Activated naive CD4-positive, alpha-beta T cell (primary cell): ENCODE measurements at places on chromosomes 7 and 10.

DNA sequence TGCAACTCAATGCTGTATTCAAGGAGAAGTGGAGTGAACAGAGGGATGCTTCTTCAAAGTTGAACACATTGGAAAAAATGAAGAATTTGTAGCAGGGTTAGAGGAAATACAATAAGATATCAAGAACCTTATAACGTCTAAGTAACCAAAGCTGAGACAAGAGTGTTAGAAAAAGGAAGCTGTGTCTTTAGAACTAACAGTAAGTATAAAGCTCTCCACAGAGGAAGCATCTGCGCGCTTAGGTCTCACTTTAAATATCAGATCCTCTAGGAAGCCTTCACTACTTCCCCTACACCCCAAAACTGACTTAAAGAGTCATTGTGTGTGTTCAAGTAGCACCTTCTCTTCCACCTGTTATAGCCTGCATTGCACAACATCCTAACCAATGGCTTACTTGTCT, 43.0 kb downstream of the CH25H start:
- DNase-seq, result no peak

- no peak for DNase-seq
Observed at GRCh38 chr7:151078233-151079040, 2.2 kb downstream of the FASTK start.

- DNase-seq, result no peak
Observed at GRCh38 chr10:79335094-79335469, 12.2 kb upstream of the PPIF start.

GRCh38 chr7:120302190-120302589, 29.2 kb downstream of the KCND2 start:
- no peak for DNase-seq

GRCh38 chr10:118807512-118808305, 52.9 kb upstream of the CACUL1 start:
- no peak for DNase-seq

DNA sequence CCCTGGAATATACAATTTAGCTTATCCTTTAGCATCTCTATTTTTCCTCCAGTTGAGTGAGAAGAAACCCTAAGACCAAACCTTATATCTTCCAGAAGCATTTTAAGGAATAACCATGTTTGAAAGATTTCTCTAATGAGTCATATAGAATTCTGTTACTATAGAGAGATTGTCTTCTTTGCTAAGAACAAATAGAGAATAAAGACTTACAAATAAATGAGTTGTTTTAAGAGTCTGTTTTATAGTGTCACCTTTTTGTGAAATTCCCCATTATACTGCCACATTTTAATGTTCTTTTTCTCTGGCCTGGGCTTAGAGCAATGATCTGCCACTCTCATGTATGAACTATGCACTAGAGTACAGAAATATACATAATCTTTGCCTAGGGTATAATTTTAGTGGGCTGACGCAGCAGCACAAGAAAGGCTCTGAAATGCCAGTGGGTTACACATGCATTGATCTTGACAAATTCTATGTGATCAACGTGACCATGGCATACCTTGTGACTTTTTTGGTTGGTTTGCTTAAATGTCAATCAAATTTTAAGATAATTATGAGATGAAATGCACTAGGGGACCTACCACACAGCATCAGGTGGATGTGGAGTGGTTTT, 145.1 kb upstream of the MKLN1 start:
- no peak for DNase-seq

DNA sequence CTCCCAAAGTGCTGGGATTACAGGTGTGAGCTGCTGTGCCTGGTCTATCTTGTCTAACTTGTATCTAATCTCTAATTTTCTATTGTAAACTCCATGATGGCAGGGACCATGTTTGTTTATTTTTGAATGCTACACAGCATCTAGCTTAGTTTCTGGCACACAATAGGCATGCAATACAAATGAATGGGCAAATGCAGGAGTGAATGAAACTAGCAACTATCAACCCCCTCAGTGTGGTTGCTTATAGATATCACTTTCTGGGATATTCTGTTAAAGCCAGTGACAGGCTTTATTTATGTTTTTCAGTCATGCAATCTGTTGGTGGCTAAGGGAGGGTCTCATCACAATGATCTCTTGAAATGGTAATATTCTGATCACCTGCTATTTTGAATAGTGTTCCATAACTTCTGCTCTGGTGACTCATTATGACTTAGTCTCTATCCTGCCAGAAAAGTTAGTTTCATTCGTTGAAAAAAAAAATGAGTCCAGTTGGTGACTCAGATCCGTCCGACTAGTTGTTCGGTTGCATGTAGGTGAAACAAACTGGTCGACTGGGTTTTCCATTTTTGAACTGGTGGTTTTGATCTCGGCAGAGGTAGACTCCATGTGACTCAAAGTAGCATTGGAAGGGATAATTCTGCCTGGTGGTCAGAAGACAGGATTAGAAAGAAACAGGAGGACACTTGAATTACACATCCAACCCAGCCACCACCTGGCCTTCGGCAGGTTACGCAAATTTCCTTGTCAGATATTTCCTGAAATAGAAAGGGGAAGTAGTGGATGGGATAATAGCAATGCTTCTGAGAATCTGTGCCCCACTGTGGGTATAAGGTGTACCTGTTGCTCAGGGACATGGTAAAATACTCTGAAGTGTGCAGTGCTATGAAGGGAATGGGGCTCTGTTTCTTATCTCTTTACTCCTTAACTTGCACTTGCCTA, 76.8 kb downstream of the GATA3 start:
- DNase-seq, result no peak

GRCh38 chr10:90847436-90847835, 10.4 kb downstream of the HTR7 start:
- DNase-seq, result no peak

GRCh38 chr7:17421941-17422340, 123.5 kb downstream of the AHR start:
- no peak for DNase-seq

DNA sequence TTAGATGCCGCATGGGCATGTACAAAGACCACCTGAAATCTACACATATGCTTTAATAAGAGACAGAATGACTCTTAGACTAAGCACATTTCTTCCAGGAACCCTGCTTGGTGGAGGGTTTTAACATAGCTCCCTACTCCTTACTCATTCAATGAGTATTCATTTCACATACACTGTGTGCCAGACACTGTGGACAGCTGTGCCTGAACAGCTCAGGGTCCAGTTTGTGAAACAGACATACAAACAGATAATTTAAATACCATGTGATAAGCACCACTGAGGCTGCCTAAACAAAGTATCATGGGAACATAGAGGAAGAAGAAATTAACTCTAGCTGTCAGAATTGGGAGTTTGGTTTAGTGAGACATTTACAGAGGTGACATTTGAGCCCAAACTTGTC, 65.2 kb upstream of the ITPRID1 start:
- DNase-seq, result no peak

DNA sequence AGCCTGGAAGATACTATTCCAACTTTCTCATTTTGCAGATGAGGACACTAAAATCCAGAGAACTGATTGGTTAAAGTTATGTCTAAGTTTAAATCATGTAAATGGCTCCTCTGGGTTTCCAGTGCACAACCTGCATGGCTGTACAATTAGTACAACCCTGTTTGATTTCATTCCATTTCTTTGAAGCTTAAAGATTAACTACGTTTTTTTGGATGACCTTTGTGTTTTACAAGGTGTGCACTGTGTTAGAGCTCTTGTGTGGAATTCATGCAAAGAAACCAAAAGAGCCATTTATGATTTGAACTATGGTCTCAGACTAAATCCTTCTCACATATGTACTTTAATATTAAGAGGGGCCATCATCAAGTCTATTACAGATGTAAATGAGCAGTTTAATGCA, 149.5 kb downstream of the TMEM168 start:
- DNase-seq, result no peak

DNA sequence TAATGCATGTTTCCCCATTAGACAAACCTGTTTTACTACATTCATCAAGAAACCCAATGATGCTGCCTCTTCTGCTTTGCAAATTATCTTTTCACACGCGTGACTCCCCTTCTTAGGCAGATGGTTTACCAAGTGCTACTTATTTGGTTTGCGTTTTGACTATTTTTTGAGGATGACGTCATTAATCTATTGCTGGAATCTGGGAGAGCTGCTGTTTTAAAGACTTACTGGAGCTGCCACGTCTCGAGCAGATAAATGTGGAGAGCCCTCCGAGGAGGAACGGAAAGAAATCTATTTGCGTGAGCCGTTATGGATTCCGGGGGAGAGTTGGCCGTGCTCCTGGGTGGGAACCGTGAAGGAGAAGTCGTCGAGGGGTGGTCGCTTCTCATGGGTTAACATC, 19.7 kb downstream of the INSYN2A start:
- DNase-seq, result no peak

DNA sequence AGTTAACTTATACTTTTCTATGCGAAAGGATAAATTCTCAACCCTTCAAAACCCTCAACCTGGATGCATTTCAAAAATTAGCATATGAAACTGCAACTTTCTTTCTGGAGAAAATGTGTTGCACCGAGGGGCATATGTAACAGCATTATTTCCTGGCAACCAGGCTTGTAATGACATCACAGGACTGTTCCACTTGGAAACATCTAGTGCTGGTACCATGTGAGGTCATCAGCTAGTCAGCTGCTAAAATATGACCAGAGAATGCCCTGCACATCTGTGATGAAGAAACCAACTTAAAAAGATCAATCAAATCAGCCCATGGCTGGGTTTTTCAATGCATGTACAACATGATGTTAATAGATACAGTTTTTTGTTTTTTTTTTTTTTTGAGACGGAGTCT, 40.0 kb downstream of the FGFR2 start:
- DNase-seq, result no peak

DNA sequence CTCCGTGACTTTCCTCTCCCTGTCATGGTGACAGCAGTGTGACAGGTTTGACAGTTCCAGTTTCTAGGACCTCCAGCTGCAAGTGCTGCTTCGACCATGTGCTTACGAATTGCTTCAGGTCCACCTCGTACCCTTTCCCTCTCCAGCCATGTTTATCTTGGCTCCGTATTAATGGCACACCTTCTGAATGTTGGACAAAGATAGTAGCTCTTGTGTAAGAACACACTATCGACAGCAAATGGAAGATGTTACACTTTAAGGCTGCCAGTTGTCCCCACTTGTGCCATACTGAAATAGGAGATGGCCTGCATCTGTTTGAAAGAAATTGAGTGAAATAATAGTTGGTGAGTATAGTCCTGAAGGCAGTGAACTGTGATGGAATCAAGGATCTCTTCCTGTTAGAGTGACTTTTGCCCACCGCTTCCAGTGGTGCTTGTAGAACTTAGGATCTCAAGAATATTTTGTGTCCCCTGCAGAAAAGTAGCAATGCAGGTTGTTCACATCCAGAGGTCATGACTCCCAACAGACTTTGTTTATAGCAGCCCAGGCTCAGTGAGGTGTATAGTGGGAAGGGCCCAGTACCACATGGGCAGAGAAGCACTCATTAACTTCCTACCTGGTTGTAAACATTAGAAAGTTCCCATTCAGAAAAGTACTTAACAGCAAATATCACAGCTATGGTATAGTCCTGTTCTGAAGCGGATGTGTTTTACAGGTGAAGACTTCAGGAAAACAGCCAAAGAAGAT, 629.7 kb upstream of the GALNT17 start:
- DNase-seq, result no peak

DNA sequence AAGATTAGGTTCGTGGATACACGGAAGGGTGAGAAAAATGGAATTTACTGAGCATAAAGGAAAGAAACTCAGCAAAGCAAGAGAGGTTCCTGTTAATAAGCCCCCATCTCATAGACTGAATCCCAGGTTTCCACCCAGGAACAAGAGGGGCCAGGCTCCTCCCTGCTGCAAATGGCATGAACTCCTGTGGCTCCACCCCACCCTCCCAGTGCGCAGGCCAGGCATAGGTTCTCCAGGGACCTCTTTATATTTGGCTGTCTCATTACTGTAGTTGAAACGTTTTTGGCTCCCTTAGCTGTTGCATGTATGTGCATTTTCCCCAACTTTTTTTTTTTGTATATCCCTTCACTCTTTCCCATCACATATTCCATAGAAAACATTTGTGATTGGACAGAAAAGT, 217.8 kb upstream of the NRP1 start:
- no peak for DNase-seq

- DNase-seq, result no peak
Observed at GRCh38 chr7:159061674-159062212, 82.9 kb downstream of the VIPR2 start.

DNA sequence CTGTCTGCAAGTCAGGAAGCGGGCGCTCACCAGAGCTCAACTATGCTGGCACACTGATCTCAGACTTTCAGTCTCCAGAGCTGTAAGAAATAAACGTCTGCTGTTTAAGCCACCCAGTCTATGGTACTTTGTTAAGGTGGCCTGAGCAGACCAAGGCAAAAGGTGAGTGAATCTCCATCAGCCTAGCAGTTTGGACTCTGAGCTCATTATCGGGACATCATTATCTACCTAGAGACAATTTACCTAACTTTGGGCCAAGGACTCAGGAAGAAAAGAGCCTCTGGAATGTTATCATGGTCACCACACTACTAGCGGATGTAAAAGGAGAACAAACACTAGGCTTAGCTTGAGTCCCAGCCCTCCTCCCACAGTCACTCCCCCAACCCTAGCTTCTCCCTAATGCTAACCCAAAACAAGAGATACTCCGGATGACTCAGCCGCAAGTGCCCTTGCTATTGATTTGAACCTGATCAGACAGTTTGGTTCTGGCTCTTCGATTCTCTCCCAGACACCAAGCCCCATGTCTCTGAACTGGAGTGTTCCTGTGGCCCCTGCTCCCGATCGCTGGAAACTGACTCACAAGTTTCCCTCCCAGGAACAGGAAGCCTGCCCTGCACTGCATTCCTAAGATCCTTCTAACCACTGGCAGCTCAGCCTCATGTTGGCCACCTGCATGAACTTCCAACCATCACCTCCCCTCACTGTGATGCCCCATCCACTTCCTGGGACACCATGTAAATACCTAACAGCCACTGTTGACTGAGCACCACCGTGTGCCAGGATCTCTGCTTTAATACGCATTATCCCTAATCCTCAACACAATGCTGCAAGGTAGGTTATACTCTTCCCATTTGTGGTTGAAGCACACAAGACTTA, 34.5 kb downstream of the CREB3L2 start:
- DNase-seq, result no peak

- no peak for DNase-seq
Observed at GRCh38 chr7:134298902-134299683, 17.6 kb downstream of the SLC35B4 start.

GRCh38 chr7:88338503-88338902, 31.8 kb upstream of the STEAP4 start:
- DNase-seq, result no peak

- DNase-seq, result no peak
Observed at GRCh38 chr10:67807855-67808456, 30.0 kb downstream of the DNAJC12 start.

GRCh38 chr7:31171984-31172383, 119.9 kb downstream of the ADCYAP1R1 start:
- no peak for DNase-seq

DNA sequence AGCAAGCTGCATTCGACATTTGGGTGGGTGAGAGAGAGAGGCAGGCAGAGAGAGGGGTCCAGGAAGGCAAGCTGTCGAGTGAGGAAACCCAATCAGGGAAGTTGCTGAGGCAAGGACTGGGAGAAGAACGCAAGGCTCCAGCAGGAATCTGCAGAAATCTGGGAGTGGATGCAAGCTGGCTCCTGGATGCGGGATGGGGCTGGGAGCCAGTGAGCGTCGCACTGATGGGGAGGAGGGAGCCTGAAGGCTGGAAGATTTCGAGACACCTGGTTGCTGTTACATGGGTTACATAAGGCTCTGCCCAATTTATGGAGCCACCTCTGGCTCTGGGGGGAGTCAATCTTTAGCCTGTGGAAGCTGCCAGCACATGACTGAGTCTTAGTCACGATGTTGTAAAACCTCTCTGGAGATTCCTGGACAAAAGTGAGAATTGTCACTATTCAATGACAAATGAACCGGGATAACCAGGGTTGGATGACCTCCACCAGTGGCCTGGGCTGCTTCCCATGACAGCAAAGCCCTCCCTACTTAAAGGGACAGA, 51.1 kb upstream of the ADRB1 start:
- no peak for DNase-seq
